ENCODE measurements at places on chromosomes 5 and 9.

- DNase-seq = no peak
Observed at GRCh38 chr9:77667151-77667550, 19.0 kb upstream of the GNA14 start.

DNA sequence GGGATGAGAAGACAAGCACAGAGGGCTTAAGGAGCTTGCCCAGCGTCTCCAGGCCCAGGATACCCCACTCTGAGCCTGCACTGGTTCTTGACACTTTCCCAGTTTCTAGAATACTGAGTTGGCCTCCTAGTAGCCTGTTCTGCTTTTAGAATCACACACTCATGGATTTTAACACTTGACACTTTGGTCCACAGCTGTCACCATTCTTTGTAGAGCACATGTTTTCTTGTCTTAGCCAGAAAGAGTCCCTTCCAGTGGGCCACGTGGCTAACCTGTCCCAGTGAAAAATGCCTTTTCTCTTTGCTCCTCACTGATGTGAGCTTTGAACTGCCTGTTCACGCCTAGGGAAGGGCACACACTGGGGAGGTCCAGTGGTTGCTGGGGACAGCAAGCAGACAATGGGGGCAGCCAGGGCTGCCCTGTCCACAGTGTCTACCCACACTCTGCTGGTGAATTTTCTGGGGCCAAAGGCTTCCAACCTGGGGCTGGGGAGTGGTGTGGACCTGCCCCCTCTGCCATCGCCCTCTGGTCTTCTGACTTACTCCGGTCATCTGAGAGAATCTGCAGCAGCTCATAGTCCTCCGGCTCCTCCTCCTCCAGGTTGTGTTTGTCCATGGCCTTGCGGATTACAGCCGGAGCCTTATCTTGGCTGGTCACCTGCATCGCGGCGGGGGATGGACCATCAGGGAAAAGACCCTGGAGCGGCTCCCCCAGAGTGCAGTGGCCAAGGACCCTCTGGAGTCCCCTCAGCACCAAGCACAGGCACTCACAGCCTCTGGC is 21.1 kb downstream of the RALGDS start:
- no peak for DNase-seq

DNA sequence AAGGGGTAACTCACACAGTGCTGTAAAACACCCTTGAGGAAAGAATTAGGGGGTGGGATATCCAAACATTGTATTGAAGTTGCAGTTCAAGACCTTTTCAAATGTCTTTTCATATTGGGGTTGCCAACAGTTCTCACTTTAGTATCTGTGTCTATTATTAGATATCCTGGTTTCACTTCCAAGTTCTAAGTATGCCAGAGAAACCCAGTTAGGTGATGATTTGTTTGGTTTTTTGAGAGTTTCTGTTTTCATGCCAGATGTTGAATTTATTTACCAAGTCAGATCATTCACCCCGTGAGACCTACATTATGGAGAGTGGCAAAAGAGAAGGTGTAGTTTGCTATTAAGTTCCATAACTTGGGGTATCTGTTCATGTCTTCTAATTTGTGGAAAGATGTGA is 64.5 kb downstream of the C9orf152 start:
- DNase-seq = no peak

DNA sequence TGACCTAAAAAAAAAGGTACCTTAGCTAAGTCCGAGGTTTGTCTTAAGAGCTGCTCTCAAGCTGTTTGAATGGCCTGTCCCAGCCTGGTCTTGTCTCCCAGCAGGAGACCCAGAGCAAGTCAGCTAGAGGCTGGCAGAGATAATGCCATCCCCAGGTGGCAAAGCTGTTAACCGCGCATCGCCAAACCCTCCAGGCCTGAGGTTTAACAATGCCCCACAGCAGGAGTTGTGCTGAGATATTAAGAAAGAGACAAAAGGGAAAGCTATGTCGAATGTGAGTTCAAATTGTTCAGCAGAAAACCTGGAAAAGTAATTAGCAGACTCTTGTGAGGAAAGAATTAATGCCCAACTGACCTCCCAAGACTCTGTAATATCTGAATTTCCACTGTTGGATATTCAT is 187.1 kb downstream of the FSTL4 start:
- DNase-seq = no peak

DNA sequence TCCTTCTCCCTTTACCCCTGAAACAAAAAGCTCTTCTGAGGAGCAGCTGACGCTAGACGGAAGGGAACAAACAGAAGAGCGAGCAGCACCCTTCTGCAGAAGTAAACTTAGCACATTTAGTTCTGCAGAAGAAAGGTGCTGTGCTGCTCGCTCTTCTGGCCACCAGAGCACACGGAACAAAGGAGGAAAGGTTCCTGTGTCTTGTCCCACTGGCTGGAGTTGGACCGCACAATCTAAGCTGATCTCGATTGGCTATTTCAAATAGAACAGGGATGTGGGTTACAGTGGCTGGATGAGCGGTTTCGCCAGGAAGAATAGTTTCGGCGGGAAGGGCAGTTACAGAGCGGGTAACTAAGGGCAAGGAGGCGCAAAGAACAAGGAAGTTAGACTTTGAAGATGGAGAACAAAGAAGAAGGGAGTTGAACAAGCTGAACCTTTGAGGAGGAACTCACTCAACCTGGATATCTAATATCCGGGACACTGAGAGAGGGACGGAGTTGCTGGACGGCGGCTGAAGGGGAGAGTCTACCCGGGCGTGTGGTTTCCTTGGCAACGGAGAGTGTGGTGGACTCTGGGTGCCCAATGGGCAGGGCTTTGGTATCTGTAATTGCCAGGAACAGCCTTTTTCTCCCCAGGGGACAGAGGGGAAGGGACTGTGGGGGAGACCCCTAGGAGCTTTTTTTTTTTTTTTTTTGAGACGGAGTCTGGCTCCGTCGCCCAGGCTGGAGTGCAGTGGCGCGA is 7.1 kb downstream of the GTF3C5 start:
- no peak for DNase-seq

- no peak for DNase-seq
Observed at GRCh38 chr5:145847499-145848497, 12.7 kb upstream of the PRELID2 start.

DNA sequence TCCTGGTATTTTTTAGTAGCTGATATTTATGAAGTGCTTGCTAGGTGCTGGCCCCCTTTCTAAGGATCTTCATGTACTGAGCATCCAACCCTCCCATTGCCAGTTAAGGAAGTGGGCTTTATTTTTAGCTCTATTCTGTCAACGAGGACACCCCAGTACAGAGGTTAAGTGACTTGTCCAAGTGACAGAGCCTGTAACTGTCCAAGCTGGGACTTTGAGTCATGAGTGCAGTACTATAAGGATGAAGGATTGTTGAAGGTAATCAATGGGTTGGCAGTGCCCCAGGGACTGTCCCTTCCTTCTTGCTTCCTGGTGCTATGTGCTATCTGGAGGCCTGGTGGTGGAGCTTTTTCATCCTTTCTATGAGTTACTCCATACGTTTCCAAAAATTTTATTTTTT is 18.0 kb upstream of the FABP6 start:
- no peak for DNase-seq

- DNase-seq = peak; percentile 9
Observed at GRCh38 chr5:171776770-171777759, 8.6 kb upstream of the SMIM23 start.

GRCh38 chr5:108655750-108656450 is 91.8 kb upstream of the FER start:
- no peak for DNase-seq

GRCh38 chr5:179378116-179378440 is 32.8 kb upstream of the ADAMTS2 start:
- no peak for DNase-seq
